EL (cell line): ENCODE measurements at places on chromosomes 1 and 21.

GRCh38 chr1:154558720-154559465 lies 431 bp upstream of the UBE2Q1 start:
- DNase-seq: peak; percentile 99

- DNase-seq: peak; percentile 25
These were observed 122.3 kb upstream of the ADAR start for GRCh38 chr1:154730259-154730658.

- DNase-seq: peak; percentile 42
These were observed 39.5 kb upstream of the DDAH1 start for GRCh38 chr1:85504417-85504816.

- DNase-seq: no peak
These were observed 3.2 kb downstream of the SLC2A1 start for GRCh38 chr1:42955311-42956063.

DNA sequence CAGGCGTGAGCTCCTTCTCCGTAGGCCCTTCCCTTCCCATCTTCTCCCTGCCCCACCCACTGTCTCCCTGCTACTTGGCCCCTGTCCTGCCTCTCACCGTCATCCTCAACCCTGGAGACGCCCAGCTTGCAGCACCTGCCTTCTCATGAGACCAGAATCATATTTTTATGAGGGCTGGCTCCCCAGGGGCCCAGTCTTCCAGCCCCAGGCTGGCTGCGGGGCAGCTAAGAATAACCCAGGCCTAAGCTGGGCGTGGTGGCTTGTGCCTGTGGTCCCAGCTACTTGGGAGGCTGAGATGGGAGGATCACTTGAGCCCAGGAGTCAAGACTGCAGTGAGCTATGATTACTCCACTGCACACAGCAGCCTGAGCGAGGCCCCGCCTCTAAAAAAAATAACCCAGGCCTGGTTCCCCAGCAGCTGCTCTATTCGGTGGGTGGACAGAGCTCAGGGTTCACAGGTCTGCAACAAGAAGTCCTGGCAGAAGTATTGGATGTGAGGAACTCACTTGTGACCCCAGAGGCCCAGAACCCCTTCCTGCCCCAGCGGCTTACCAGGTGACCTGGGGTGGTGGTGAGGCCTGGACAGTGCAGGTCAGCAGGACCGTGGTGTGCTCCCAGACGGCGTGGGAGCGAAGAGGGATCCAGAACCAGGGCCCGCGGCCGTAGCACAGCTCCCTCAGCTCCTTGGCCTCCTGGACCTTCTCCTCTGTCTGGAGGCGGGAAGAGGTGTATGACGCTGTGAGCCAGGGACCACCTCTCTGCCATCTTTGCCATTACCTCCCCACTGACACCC lies 6.4 kb downstream of the MYOM3 start:
- no peak for DNase-seq

GRCh38 chr1:239717918-239718184 lies 331.5 kb downstream of the CHRM3 start:
- DNase-seq: no peak

- no peak for DNase-seq
These were observed 32.2 kb upstream of the CYP4X1 start for GRCh38 chr1:46991083-46991923.

GRCh38 chr1:3566951-3567804 lies 44.1 kb downstream of the MEGF6 start:
- no peak for DNase-seq

DNA sequence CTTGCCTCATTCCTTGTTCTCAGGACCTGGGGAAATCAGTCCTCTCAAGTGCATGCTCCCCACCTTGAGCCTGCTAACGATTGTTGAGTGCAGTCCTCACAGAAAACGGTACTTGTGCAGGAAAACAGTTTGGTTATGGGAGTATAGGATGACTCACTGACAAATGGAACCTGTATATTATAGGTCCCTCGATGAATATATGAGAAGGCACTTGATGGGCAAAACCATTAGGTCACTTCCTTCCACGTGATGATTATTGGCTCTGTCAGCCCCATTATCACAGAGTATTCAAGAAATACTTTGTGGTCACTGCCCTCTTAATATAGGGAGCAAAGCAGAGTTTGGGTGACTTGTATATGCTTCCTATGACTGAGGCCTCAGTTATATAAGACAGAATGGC lies 6.2 kb downstream of the CCDC17 start:
- DNase-seq: peak; percentile 67

GRCh38 chr1:33687000-33687399 lies 176.9 kb upstream of the HMGB4 start:
- no peak for DNase-seq

DNA sequence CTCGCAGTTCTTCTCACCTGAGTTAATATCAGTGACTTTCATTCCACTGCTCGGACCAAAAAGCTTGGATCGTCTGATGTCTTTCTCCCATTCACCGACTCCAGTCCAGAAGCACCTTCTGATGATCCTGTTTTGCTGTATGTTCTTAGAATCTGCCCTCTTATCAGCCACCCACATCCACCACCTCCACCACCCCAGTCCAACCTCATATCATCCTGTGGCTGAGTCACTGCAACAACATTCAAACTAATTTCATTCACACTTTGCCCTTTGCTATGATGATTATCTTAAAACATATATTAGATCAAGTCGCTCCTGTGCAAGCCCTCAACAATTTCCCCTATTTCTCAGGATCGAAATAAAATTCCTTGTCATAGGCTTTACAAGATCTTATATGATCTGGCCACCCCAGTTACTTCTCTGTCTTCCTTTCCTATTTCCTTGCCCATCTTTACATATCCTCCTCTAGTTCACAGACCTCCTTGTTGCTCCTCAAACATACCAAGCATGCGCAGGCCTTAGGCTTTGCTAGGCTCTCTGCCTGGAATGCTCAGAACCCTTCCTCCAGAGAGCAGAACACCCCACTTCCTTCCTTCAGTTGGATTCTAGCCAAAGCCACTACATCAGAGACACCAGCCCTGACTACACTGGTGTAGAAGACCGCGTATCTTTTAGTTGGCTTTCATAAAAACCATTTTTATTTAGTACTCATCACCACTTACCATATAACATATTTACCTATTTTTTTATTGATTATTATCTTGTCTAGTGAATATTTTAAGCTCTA lies 335.7 kb upstream of the GREM2 start:
- DNase-seq: peak; percentile 14

- no peak for DNase-seq
These were observed 10.8 kb upstream of the HMGCL start for GRCh38 chr1:23836037-23836436.

- DNase-seq: no peak
These were observed 194.8 kb downstream of the ZZZ3 start for GRCh38 chr1:77487631-77488030.

DNA sequence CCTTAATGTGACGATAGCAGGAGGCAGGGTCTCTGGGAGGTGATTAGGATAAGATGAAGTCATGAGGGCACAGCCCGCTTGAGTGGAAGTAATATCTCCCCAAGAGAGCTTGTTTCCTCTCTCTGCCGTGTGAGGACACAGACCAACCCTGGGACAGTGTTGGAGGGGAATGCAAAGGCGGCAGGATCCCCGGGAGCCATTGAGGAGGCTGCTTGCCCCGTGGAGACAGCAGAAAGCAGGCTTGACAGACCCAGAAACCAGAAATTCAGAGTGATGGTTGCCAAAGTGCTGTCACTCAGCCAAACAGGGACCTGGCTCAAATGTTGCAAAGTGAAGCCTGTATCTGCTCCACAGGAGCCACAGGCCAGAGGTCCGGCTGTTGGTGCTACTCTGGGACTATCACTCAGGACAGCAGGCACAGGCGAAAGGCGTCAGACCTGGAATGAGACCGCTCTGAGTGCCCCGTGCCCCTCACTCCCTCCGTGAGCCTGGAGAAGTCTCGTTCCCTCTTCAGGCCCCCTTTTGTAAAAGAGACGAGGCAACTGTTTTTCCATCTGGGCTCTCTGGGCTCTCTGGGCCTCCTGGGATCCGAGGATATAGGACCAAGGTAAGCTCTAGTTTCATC lies 96.6 kb upstream of the VANGL1 start:
- peak; percentile 18 for DNase-seq

DNA sequence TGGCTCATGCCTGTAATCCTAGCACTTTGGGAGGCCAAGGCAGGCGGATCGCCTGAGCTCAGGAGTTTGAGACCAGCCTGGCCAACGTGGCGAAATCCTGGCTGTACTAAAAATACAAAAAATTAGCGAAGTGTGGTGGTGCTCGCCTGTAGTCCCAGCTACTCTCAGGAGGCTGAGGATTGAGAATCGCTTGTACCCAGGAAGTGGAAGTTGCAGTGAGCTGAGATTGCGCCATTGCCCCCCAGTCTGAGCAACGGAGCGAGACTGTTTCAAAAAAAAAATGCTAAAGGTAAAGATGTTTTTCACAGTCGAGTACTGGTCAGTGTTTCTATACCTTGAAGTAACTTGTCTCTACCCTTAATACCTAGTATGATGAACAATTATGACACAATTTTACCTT lies 11.1 kb downstream of the GLRX2 start:
- no peak for DNase-seq

- DNase-seq: no peak
These were observed 163.3 kb downstream of the TM2D1 start for GRCh38 chr1:61561666-61562065.

DNA sequence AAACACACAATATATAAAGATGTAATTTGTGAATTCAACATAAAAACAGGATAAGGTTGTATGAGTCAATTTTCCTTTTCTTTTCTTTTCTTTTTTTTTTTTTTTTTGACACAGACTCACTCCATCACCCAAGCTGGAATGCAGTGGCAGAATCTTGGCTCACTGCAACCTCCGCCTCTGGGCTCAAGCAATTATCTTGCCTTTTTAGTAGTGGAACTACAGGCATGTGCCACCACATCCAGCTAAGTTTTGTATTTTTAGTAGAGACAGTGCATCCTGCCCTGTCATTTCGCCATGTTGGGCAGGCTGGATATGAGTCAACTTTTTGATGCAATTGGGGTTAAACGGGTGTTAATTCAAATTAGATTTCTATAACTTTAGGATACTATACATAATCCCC lies 10.3 kb upstream of the SPRR2B start:
- no peak for DNase-seq

- no peak for DNase-seq
These were observed 7.2 kb downstream of the OBSCN start for GRCh38 chr1:228214921-228215662.

DNA sequence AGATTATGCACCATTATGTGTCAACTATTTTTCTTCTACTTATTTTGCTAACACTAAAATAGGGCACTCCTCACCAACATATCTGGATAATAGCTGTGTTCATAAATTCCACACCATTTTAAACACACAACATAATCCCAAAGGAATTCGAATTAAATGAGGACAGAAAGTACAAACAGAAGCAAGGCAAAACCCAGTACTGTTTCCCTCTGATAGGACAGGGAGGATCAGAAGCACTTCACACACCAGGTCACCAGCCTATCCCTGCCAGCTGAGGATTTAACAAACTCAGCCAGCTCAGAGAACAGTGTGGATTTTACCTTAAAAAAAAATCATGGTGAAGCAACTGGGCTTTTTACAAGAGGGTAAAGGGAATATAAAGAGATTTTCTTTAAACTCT lies 20.0 kb downstream of the CRYZ start:
- DNase-seq: no peak

GRCh38 chr1:153801786-153802697 lies 26.8 kb downstream of the SLC27A3 start:
- no peak for DNase-seq
